ENCODE measurements at places on chromosomes 6 and 20.
A peak's percentile ranks its signal among the peaks of the same experiment; 100 is the strongest.

DNA sequence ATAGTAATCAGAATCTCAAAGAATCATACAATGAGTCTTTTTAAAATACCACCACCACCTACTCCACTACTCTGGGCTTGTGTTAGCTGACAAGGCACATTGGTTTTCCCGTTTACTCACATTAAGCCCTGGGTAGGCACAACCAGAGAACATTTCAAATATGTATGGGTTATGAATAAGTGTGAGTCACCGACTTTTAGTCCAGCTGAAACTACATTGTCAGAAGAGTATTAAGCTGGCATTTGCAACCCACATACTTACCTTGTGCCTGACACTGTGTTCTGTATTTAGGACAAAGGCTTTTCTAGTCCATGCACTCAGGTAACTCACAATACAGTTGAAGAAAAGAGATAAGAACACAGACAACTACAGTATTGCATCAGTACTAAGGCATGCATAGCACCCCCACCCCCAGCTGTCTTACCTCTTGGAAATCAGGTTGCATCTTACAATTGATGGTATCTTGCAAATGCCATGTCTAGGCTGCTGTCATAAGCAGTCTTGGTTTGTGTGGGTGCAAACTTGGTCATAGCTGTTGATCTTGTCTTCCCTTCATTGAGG is 40.3 kb upstream of the AHI1 start:
- peak; percentile 97 for DNase-seq

DNA sequence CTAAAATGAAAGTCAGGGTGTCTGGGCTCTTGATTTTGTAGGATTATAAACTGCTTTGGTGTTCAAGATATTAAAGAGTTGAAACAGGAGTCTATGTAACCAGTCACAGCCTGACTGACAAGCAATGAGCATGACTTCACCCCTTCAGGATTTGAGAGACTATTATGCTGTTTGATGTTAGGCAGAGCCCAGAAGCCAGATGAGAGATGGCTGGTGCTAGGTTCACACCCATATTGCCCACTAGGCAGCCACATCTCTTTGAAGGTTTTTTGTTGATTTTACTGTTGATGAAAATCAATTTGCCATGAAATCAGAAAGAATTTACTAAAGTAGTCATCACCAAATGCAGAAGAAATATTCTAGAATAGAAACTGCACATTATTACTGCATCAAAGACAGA is 243.6 kb downstream of the KHDRBS2 start:
- no peak for DNase-seq

DNA sequence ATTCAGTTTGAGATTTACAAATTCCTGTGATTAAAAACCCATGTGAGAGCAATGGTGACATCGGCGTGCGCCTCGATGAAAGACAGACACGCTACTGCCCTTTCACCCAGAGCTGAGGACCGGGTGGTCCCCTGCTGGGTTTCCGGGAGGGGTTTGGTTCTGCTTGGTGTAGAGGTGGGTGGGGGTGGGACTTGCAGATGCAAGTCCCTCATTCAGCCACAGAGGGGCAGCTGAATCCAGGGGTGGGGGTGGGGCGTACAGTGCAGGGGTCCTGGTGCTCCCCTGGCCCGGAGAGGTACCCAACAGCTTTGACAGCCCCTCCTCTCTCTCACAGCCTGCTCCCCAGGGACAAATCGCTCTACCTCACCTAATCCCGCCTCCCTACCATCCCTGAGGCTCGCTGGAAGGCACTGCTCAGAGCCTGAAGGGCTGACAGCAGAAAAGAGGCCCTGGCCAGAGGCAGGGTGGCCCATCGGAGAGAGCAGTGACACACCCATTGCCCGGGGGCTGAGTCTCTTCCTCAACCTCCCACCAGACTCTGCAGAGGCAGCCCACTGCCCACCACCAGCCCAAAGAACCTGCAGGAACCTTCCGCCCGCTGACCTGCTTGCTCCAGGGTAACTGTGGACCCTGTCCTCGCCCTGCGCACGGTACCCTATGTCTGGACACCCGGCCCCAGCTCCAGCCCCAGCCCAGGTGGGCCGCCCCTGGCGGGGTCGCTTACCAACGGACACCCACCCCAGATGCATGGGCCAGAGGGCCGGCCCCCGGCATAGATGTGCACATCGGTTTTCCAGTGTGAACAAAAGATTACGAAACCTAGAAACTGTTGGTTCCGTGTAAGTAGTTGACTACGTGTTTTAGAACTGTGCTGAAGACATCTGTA is 118.4 kb downstream of the JPH2 start:
- DNase-seq: no peak

DNA sequence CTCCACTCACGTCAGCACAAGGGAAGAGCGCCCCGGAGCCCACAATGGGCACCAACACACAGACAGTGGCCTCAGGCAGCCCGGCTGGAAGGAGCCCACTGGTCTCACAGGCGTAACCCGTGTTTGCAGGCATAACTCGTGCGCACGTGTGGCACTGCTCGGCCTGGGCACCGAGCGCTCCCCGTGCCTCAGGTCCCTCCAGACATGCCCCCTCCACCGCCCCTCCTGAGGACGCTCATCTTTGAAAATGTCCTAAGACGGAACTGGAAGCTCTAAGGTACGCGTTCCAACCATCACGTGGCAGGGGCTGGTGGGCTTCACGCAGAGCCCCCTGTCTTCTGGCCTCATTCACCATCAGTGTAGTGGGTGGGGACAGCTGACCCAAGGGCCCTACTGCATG is 44.6 kb downstream of the SSR1 start:
- no peak for DNase-seq

DNA sequence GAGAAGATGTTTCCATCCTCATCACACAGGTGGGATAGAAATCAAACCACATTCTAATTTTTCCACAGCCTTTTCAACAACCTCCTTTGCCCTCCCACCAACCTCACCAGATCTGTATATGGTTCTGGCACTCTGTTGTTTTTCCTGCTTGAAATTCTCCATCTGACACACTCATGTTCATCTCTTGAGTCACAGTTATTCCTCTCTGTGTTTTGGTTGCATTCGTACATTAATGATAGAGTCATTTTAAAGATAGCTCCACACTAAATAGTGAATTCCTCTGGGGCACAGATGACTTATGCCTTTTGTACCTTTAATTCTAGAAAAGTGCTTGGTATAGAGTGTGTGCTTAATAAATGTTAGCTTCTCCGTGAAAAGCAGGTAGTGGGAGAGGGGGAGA is 1.4 kb upstream of the GCLC start:
- no peak for DNase-seq

DNA sequence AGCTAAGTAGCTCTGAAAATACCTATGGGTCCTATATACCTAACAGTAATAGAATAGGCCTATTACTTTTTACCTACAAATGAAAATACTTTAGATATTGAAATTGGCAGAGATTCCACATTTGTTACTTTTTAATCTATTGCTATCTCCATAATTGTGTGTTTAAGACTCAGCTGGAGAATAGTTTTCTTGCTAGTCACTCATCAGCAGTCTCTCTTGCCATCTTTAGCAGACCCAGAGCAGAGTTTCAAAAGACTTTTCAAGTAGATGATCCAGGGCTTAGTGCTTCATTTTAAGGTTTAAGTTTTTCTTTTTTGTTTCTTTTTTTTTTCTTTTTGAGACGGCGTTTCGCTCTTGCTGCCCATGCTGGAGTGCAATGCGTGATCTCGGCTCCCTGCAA is 12.9 kb downstream of the ANKS1A start:
- DNase-seq: peak; percentile 44

DNA sequence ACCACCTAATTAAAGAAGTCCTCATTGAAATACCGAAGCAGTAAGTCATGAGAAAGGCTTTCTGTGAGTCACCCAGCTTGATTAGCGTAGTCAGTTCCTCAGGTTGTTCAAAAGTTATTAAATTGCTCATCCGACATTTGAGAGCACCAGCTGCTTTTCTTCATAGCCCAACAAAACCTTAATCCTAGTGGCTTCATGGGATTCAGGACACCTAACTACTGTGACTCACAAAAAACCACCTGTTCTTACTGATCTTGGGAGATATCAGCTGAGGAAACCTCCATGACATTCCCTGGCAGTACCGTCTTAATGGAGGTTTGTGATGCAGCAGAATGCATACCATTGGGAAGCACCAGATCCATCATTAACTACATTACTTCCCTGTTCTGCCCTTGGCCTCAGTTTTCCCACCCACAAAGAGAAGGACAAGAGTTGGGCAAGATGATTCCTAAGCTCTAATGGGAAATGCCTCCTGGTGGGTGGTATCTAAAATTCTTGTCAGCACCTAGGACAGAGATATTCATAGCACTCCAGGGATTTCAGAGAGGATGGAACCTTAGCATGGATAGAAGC is 103.8 kb downstream of the KHDC1L start:
- peak; percentile 41 for DNase-seq

DNA sequence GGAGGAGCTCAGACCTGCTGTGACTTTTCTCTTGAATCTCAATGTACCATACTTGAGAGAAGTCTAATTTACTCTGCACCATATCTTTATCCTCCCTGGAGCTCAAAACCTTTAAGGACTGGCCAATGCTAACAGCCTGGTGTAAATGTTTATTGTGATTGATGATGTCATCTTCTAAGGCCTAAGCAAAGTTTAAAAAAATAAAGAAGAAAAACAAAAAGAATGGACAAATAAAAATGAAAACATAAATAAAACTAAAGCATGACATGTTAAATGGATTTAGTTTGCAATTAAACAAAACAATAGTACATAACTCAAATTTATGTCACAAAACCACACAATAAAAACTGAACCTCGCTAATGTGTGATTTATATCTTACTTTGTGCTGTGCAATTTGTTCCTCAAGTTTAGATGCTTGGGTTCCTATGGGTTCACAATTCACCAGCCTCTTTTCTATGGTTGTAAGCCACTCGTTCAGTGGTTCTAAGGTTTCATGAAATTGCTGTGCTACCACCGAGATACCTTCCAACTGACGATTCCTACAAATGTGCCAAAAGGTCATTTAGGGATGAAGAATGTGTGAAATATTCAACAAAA is 113.0 kb downstream of the DST start:
- peak; percentile 6 for DNase-seq

GRCh38 chr6:139582956-139583355 is 208.5 kb upstream of the CITED2 start:
- DNase-seq: peak; percentile 67

DNA sequence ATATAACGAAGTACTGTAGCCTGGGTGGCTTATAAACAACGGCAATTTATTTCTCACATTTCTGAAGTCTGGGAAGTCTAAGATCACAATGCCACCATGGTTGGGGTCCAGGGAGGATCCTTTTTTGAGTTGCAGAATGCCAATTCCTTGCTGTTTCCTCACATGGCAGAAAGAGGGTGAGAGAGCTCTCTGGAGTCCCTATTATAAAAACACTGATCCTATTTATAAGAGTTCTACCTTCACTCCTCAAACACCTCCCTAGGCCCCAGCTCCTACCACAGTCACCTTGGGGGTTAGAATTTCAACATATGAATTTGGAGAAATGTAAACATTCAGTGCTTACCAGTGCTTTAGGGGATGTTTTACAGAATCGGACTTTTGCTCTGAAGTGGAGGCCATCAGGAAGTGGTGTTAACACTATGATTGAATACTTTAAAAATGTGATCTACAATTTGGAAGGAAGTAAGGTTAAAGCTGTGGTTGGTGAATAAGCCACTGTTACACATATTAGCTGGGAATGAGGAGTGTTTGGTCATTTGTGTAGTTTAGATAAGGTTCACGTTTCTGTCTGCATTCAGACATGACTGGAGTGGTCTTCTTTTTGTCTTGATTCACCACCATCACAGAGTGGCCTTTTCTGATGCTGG is 79.9 kb upstream of the SPTLC3 start:
- no peak for DNase-seq

GRCh38 chr6:99064834-99065233 is 117.1 kb upstream of the FBXL4 start:
- no peak for DNase-seq

DNA sequence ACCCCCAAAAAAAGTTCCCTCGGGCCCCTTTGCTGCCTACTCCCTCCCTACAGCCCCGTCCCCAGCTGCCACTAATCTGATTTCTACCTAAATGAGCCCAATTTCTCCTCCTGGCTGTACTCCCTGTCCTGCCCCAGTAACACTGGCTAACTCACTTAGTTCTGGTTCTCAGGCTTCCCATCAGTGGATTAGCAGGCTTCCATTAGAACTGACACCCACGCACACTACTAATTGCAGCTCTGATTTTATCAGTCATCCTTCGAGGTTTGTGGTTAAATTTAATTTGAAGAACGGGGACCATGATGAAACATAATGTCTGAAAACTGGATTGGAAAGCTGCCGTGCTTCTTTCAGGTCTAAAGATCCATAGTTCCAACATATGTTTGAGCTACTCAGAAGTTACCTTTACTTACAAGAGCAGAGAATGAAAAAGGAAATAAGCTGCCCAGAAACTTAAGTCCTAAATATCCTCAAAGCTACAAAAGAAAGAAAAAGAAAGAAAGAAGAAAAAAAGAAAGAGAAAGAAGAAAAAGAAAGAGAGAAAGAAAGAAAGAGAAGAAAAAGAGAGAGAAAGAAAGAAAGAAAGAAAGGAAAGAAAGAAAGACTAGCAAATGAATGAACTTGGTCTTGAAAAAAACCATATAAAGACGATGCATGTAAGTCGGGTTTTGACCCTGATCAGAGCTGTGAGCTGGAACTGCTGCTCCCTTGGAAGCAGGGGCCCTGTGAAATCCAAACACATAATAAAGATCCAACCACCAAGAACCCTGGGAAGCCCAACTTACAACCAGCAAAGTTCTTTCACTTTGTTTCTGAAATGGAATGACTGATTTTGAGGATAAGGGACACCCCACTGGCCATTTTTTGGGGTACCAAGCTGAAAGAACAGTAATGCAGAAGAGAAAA is 51.7 kb downstream of the CNKSR3 start:
- DNase-seq: no peak

- no peak for DNase-seq
Measured at GRCh38 chr6:108875161-108875555, 26.9 kb downstream of the ARMC2 start.

DNA sequence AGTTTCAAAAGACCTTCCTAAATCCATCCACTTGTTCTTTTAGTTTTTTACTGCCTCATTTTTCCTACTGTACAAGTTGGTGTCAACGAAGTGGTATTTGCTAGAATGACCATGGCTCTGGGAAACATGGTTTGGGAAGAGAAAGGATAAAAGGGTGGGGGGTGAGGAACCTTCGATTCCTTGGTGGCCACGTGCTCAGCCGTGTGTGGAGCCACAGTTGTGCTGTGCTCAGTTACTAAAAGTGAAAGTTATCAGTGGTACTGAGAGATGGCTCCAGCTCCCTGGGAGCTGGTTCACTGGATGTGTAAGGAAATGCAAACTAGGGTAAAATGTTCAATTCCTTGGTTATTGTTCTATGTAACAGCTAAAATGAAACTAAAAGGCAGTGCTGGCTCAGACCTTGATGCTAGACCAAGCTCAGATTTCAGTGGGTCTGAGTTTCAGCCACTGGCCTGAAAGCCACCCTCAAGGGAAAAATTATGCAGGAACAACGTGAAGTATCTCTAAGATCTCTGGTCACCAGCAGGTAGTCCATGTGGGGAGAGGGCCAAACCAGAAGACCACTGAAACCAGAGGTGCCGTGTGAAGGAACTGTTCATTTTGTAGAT is 7.4 kb upstream of the SLC22A2 start:
- DNase-seq: no peak

DNA sequence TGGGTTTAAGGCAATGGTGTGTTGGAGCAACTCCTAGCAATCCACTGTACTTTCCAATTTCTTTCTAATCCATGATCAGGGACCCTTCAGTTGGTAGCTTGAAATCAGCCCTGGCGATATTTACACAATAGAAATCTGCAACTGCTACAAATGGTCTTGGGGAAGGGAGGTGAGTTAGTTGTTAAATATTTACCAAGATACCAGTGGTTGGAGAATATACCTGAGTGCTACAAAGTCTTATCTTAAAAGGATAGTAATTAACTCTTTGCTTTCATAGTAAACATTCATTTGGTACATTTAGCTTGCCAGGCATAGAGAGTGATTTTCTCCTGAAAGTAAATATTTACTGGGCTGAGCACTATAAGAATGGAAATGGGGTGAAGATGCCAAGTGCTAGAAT is 568.2 kb downstream of the BCKDHB start:
- no peak for DNase-seq

Measured in trophoblast cell (in vitro differentiated cells and primary cell).